Type B pancreatic cell (in vitro differentiated cells): ENCODE measurements at places on chromosomes 3 and 15. TPM values are rescaled to one million over a fixed set of nuclear protein-coding genes. Genes with fewer than 3 reads are reported as not detected.

Gene WNT5A
- 62.0 and 99.3 TPM in 2 replicates for total RNA-seq

DNA sequence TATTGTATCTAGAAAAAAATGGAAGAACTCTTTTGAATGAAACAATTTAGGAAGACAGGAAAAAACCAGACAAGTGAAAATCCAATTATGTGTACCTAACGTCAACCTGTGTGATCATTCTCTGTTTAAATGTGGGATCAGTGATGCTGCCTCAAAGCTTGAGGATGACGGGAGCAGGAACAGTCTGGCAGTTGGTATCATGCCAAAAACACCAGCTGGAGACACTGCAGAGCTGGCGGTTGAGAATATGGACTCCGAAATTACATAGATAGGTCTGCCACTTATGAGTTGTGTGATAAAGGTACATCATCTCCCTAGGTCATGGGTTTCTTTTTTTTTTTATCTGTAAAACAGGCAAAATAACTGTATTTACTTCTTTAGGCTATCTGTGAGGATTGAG is 480.5 kb downstream of the CNTN4 start:
- no peak overlapping the region for H3K27ac ChIP-seq
- DNase-seq = no peak
- no peak overlapping the region for H3K4me3 ChIP-seq
- H3K27me3 ChIP-seq = no peaks in the 10 kb centered on the region
- no peaks in the 10 kb centered on the region for H3K4me1 ChIP-seq

- H3K4me3 ChIP-seq = peak overlapping the region; percentile 88
- DNase-seq = no peak
- H3K27me3 ChIP-seq = no peaks in the 10 kb centered on the region
- peak overlapping the region; percentile 73 for H3K27ac ChIP-seq
These were observed 399 bp upstream of the SUCLG2 start for GRCh38 chr3:67654844-67655177.

DNA sequence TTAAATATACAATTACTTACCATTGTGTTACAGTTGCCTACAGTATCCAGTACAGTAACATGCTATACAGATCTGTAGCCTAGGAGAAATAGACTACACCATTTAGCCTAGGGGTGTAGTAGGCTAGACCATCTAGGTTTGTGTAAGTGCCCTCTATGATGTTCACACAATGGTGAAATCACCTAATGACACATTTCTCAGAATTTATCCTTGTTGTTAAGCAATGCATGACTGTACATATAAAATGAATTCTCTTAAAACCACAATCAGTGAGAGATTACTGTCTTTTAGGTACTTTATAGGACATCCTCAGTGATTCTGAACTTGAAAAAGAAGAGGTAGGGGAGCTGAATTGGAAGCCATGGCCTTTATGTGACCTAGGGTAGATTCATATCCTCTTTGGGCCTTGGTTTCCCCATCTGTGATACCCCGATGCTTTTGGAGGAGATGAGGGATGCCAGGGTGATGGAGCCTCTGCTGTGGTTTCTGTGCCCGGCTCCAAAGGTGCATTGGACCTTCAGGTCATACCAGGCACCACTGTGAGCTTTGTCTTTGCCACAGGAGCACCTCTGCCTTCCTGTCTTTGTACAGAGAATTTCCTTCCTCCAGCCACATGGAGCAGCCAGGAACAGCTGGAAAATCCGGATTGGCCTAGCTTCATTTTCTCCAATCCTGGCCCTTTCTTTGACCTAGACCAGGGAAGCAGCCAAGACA is 51.9 kb upstream of the FLNB start:
- peaks cover 21% of the 10 kb centered on the region for H3K4me1 ChIP-seq
- H3K36me3 ChIP-seq = no peaks in the 10 kb centered on the region
- no peak overlapping the region for H3K4me3 ChIP-seq
- H3K27me3 ChIP-seq = no peaks in the 10 kb centered on the region
- H3K27ac ChIP-seq = no peak overlapping the region
